Esophagus squamous epithelium (tissue), 5 donors: ENCODE measurements at places on chromosomes 4 and X.

- no peak for DNase-seq
Measured at GRCh38 chr4:174138616-174139015, 144.9 kb downstream of the FBXO8 start.

DNA sequence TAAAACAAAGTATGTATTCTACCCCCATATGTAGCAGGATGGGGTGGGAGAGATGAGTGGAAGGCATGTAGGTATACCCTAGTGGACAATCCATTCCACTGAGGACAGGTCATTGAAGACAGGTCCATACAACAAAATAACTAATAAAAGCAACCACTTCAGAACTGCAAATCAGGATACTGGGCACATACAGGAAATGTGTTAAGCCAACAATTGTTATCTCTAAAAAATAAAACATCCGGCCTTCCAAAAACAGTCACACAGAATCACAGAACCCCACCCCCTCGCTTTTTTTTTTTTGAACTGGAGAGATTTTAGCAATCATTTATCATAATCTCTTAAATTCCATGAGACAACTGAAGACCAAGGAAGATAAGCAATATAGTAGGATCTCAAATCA, 112.9 kb downstream of the FRYL start:
- DNase-seq: no peak

GRCh38 chr4:41787931-41788330, 39.4 kb upstream of the PHOX2B start:
- DNase-seq: no peak

DNA sequence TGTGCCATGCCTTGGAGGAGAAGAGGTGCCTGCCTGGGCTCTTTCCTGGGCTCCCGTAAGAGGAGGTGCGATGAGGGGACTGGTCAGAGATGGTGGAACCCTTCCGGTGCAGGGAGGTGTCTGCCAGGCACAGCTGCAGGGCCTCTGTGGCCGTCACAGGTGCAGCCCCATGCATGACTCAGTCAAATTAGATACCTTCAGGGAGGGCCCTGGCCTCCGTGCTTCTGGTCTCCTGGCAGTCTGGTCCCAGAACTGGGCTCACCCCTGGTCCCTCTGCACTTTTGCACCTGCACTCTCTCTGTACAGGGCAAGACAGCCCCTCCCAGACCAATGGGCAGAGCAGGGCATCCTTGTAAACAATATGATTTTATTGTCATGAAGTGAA, 49.9 kb upstream of the LRPAP1 start:
- no peak for DNase-seq

DNA sequence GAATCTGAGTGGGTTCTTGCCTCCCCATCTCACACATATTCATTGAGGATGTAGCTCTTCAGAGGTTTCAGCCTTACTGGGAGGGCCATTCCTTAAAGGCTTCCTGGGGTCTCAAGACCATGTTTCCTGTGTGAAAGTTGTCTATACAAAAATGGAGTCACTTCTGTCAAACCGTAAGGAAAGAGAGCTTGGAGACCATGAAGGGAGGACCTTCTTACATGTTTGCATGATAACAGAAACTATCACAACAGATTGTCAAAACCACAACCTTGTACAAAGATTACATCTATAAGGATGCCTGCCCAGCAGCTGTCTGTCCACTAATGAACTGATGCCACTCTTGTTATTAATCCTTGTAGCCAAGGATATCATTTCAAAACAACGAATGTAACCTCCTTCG, 139.3 kb downstream of the PDE5A start:
- no peak for DNase-seq

GRCh38 chrX:78643096-78643495, 16.0 kb downstream of the RTL3 start:
- no peak for DNase-seq

DNA sequence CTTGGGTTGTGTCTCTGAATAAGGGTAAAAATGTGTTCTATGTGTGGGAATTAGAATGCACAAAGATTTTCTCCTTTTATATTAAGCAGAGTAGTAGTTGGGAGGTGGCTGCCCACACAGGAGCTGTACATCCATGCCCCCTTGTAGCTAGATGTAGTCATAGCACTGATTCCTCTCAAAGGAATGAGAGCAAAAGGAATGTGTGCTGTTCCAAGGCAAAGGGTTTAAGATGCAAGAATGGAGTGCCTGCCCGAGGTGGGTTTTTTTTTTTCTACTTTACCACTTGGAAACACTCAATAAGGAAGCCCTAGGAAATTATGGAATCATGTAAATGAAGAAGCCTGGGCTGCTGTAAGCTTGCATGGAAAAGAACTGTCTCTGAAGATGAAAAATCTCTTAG, 2183.2 kb upstream of the AGA start:
- no peak for DNase-seq

DNA sequence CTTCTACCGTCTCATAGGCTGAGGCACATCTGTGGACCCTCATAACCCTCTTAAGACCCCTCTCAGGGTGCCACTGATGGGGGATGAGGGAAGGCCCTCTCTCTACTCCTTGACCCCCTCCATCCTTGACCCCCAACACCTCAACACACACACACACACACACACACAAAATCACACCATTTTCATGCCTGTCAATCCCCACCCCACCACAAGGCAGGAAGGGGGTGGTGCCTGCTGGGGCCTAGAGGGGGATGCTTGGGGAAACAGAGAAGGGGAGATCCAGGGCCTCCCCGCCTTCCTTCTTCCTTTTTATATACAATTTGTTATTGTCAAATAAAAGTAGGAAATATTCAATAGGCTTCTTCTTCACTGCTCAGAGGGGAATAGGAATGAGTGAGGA, 1.2 kb upstream of the EBP start:
- DNase-seq: no peak

DNA sequence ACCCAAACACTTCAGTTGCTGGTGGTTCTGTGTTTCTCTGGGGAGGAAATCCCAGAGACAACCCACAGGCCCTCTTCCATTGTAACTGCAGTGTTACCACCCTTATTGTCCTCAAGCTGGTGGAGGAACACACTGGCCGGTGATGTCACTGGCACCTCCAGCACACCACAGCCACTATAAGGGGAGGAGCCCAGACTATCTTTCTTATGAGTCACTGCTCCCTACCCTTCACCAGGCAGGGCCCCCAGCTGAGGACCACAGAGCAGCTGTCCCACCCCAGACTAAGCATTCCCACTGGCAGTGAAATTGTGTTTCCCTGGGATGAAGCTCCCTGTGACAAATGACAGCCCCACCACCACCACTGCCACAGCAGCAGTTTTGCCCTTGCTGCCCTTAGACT, 171.8 kb upstream of the FGF16 start:
- no peak for DNase-seq

DNA sequence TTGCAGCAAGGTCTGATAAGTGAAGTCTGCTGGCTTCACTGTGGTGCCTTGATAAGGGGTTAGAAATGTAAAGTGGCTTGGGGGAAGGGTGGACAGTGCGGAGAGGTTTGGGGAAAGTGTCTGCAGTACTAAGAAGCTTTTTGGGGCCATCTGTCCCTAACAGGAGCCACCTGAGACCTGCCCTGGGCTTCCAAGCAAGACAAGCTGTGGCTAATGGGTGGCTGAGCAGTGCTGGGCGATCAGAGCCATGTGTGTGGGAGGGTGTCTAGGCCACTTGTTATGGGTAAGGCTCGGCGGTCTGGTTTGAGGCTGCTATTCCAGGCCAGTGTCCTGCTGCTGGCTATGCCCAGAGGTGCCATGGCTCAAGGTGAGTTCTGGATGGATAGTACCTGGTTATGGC, 185.4 kb upstream of the MTMR8 start:
- DNase-seq: no peak

DNA sequence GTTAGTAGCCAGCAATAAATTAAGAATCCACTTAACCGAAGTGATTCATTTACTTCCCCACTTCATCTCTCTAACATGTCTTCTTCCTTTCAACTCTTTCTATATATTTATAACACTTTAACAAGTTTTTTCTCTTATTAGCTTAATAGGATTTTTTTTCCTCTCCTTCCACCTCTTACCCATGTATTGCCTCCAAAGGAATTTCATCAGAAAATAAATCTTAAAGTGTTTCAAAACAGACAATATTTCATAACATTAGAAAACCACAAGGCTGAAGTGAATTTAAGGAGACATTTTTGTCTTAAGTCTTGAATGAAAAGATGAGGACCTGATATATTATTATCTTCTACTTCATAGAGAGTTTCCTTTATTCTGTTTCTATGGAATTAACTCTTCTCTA, 101.5 kb downstream of the PDGFC start:
- DNase-seq: no peak
